ENCODE measurements at places on chromosomes 12 and 14. TPM values are rescaled to one million over a fixed set of nuclear protein-coding genes. Genes with fewer than 3 reads are reported as not detected.

The OR4N2 gene
- total RNA-seq = not detected

The CCDC88C gene
- total RNA-seq = 19.7 TPM

The KHNYN gene
- total RNA-seq = 50.9 TPM

The VWF gene
- not detected for total RNA-seq

The OTUB2 gene
- 7.7 TPM for total RNA-seq

The CYP46A1 gene
- total RNA-seq = 0.52 TPM

The CISTR gene
- not detected for total RNA-seq

The TMEM233 gene
- total RNA-seq = not detected

The ABCC9 gene
- total RNA-seq = 0.23 TPM

The SIX6 gene
- not detected for total RNA-seq

The CMA1 gene
- total RNA-seq = not detected

The GRIP1 gene
- 8.4 TPM for total RNA-seq

The FSCB gene
- 0.12 TPM for total RNA-seq

The COA8 gene
- 62.3 TPM for total RNA-seq

The CDK4 gene
- 229 TPM for total RNA-seq

The GLT1D1 gene
- not detected for total RNA-seq

The KICS2 gene
- total RNA-seq = 16.4 TPM

The HOXC9 gene
- 1.5 TPM for total RNA-seq

The PPP1R1A gene
- not detected for total RNA-seq

The PIWIL1 gene
- not detected for total RNA-seq

The MGAT2 gene
- total RNA-seq = 39.5 TPM

The CD163L1 gene
- 0.35 TPM for total RNA-seq

The KLHL33 gene
- total RNA-seq = 0.17 TPM

The SLC10A1 gene
- not detected for total RNA-seq

The WNT1 gene
- not detected for total RNA-seq

The PTGER2 gene
- 4.7 TPM for total RNA-seq

The SERPINA10 gene
- total RNA-seq = not detected

The KRT5 gene
- total RNA-seq = not detected

The IAPP gene
- not detected for total RNA-seq

The NELL2 gene
- 0.80 TPM for total RNA-seq

The CMTM5 gene
- total RNA-seq = not detected

The DDX55 gene
- total RNA-seq = 50.0 TPM

The GCN1 gene
- 334 TPM for total RNA-seq

The PZP gene
- total RNA-seq = not detected

The VDR gene
- total RNA-seq = 19.6 TPM

The FOXN4 gene
- total RNA-seq = not detected

The C1QL4 gene
- 5.3 TPM for total RNA-seq

The TEX52 gene
- total RNA-seq = not detected

The INHBC gene
- not detected for total RNA-seq

All from PC-3 (cell line).